ENCODE measurements at places on chromosomes 12 and 14.

DNA sequence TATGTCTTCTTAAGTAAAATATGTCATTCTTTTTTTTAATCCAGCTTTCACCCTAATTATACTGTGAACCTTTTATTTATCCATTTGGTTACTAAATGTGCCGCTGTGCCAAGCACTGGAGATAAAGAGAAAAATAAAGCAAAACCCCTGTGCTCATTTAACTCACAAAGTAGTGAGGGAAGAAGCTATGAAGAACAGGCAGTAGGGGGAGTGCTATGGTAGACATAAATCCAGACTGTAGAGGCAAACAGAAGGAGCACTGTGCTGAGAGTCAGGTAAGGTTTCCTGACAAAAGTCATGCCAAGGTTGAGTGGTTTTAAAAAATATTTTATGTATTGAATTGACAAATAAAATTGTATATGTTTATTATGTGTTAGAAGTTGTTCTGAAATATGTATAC lies 188.5 kb upstream of the SYT10 start:
- no peak for DNase-seq

DNA sequence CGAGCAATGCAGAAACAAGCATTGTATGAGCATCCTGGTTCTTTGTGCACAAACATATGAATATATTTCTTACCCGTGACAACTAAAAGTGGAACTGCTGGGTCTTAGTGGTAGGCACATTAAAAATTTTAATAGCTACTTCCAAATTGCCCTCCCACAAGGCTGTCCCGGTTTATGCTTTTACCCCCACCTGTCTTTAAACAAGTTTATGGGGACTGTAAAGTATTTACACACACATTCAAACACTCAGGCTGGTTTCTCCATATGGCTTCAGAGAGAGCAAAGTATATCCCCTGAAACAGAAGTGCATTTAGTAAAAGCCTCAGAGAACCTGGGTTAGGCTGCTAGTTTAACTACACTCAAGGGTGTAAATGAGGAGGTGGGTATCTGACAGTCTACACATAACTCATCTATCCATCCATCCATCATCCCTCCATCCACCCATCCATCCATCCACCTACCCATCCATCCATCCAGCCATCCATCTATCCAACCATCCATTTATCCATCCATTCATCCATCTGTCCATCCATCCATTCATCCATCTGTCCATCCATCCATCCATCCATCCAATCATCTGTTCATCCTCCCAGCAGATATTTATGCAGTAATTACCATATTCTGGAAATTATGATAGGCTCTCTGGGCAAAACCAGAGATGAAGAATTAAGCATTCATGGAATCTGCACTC lies 75.7 kb upstream of the DICER1 start:
- no peak for DNase-seq

DNA sequence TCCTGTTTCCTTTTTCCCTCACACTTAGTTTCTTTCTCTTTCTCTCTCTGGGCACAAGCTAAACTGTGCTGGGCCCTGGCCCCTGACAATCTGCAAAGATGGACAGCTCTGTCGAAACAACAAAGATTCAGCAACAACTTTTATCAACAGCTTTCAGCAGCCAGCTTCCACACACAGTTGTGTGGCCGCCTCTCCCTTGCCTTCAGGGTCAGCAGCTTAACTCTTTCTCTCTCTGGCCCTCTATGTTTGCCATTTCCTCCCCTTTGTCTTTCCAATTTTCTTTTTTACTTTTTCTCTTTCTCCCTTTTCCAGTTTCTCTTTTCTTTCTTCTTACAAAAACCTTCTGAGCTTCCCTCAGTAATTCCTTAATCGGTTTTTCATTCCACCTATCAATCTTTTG lies 43.3 kb downstream of the IQSEC3 start:
- no peak for DNase-seq

- DNase-seq, result no peak
Measured at GRCh38 chr12:16285586-16285985, 8.1 kb upstream of the SLC15A5 start.

DNA sequence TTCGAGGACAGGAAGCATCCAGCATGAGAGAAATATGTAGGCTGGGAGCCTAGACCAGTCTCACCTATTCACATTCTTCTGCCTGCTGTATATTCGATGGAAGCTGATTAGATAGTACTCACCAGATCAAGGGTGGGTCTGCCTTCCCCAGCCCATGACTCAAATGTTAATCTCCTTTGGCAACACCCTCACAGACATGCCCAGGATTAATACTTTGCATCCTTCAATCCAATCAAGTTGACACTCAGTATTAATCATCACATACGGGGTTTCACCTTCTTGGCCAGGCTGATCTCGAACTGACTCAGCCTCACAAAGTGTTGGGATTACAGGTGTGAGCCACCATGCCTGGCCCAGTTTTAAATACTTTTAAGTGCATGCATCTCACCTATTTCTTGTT lies 30.5 kb upstream of the SLC10A1 start:
- DNase-seq, result no peak

DNA sequence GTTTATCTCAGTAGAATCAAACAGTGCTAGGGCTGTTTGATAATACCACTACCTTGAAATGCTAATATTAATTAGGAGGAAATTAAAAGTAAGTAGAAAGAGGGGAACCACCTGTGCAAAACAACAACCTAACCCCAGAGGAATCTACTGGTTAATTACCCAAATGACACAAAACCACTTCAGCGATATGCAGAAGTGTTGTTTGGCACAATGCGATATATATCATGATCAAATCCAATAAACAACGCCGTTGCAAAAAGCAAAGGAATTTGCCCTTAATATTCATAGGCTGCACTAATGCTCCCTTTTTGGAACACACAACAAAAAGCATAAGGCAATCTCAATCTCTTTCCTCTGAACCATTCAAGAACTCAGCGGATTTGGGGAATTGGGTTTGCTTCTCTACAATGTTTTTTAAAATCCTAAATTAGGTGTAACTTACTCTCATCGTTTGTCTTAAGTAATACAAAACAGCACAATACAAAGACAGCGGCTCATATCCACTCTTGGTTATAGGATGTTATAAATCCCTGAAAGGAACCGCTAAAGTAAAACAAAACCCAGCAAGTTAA lies 1.5 kb downstream of the MAP4K5 start:
- DNase-seq, result peak; percentile 21

GRCh38 chr12:79826267-79827128 lies 108.4 kb downstream of the PPP1R12A start:
- DNase-seq, result no peak

DNA sequence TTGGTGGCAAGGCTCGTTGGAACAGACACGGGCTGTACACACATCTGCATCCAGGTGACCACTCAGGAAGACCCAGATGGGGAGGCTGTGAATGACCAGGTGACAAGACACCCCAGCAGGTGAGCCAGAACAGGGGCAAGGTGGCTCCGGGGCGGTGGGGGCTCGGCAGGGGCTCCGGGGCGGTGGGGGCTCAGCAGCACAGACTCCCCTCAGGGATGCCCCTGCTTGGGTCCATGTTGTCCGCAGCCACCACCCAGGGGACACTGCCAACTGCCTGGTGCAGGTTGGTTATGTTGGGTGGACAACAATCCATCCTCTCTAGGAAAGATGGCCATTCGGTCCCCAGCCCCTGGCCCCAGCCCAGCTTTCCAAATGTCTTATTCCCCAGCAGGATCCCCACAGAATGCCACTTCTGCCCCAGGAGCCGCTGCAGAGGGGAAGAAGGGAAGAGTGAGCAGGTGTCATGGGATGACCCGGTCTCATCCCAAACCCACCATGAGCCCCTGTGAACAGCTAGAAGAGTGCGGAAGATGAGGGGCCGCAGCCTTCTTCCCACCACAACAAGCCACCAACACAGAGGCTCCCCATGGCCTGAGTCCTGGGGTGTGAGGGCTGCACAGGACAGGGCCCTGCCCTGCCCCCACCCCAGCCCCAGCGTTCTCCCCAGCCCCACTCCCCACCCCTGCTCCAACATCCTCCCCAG lies 31.4 kb upstream of the C14orf180 start:
- DNase-seq, result no peak
